ENCODE measurements at places on chromosomes 3 and 15.

- DNase-seq = no peak
Observed at GRCh38 chr15:59011262-59011952, 23.9 kb downstream of the RNF111 start.

DNA sequence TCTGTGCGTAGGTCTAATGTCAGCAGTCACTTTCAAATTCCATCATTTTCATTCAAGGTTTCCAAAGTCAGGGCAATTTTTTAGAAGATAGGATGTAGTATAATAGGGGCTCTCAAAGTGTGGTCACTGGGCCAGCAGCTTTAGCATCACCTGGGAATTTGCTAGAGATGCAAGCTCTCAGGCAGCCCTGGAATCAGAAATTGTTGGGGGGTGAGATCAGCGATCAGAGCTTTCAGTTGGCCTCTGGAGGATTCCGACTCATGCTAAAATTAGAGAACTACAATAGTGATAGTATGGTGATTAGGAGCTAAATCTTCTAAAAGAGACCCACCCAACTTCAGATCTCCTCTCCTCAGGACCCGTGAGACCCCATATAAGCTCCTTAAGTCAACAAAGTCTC is 2.4 kb upstream of the FRMD4B start:
- DNase-seq = no peak

DNA sequence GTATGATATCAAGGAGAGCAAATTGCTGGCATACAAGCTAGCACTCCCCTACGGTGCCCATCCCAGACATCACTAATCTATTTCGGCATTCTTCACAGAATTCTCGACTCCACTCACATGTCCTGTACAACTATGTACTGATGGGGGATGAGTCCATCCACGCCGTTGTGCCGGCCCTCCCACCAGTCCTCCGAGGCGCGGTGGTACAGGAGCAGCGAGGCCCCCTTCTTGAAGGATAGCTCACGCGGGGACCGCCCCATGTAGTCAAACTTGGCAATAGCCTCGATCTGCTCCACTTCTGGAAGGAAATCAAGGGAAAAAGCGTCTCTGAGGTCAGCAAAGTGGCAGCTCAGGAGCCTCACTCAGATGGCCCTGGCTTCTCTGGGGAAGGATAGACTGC is 31.0 kb upstream of the RAD18 start:
- no peak for DNase-seq

GRCh38 chr3:113839551-113839950 is 963 bp downstream of the GRAMD1C start:
- no peak for DNase-seq

- peak; percentile 53 for DNase-seq
Observed at GRCh38 chr3:15512166-15512565, 9.3 kb downstream of the COLQ start.

DNA sequence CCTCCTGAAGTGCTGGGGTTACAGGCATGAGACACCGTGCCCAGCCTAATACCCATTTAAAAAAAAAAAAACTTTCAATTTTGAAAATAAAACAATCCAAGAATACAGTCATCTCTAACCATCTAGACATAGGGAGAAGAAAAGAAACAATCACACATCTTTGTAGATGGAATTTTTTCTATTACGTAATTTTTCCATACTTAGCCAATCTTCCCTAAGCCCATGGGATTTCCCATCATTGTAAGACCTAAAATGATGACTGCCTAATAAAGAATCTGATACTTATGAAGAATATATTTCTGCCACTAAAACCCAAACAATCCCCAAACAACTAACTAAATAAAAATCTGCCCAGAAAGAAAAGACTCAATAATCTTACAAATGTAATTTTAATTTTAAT is 88.7 kb downstream of the CBLB start:
- no peak for DNase-seq

DNA sequence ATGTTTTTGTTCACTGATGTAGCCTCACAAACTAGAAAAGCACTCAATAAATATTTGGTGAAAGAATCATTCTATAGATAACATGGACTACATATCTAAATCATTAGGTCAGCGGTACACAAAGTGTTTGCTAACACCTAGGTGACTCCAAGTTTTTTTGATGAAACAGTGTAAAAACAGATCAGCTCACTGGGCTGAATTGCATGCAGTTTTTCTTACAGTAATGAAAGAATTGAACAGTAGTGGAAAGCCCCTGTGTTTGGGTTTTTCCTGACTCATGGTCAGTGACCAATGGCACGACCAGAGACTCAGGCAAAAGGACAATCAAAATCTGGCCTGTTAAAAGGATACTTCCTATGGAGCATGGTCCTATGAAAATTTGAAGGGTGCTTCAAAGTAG is 384.3 kb upstream of the EPHA6 start:
- DNase-seq = no peak

DNA sequence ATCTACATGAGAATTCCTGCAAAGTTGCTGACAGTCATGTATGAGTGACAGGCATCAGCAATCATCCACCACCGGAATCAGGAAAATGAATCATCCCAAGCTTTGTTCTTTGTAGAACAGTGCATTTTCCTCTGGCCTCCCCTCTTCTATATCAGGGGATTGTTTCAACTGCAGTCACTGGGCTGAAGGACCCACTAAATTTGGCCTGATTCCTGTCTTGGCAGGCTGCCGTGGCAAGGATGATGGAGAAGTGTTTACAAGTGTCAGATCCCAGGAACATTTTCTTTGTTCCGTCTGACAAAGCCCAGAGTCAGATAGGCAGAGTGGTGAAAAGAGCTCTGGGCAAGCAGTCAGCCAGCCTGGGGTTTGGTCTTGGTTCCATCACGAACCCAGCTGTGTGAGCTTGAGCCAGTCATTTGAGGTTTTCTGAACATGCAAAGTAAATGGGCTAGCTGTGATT is 175.1 kb upstream of the TSC22D2 start:
- DNase-seq = no peak

DNA sequence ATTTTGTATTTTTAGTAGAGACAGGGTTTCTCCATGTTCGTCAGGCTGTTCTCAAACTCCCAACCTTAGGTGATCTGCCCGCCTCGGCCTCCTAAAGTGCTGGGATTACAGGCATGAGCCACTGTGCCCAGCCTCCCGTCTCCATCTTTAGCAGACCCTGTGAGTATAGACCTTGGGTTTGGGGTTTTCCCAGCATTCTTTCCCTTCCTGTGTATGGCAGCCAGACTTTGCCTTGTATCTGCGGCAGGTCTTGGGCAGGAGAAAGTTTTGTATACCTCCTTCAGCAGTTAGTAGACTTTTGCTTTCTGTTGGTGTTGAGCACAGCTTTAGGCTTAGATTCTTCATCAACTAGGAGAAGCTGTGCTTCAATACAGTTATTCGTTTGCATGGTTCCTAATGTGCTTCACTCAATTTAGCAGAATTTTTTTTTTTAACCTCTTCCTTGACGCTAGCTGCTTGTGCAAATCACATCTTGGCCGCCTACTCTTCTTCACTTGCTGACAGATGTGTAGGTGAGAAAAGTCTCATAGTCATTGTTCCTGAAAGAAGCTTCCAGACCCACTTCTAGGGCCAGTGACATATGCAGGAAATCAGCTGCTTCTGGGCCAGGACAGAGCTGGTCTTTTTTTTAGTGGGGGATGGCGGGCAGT is 38.4 kb downstream of the MAP2K1 start:
- DNase-seq = no peak

- DNase-seq = no peak
Observed at GRCh38 chr15:71463156-71463665, 347.1 kb upstream of the NR2E3 start.

DNA sequence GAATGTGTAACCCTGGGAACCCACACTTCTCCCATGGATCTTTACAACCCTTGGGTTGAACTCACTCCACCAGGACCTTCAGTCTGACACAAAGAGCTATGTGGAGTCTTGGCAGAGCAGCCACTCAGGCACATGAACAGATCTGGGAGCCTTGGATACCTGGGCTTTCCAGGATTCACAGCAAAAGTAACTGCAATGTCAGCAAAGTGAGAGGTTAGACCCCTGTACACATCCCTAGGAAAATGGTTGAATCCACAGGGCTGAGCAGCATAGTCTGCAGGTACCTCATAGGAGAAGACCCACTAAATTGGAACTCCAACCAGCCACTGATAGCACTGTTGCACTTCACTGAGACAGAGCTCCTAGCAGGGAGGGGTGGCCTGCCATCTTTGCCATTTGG is 59.6 kb downstream of the ILDR1 start:
- no peak for DNase-seq

DNA sequence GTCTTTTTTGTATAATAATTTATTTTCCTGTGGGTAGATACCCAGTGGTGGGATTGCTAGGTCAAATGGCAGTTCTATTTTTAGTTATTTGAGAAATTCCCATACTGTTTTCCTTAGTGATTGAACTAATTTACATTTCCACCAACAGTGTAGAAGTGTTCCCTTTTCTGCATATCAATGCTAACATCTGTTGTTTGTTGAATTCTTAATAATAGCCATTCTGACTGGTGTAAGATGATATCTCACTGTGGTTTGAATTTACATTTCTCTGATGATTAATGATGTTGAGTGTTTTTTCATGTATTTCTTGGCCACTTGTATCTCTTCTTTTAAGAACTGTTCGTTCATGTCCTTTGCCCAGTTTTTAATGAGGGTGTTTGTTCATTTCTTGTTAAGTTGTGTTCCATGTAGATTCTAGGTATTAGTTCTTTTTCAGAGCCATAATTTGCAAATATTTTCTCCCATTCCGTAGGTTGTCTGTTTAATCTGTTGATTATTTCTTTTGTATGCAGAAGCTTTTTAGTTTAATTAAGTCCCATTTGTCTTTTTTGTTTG is 713.3 kb upstream of the EPHA6 start:
- DNase-seq = no peak

DNA sequence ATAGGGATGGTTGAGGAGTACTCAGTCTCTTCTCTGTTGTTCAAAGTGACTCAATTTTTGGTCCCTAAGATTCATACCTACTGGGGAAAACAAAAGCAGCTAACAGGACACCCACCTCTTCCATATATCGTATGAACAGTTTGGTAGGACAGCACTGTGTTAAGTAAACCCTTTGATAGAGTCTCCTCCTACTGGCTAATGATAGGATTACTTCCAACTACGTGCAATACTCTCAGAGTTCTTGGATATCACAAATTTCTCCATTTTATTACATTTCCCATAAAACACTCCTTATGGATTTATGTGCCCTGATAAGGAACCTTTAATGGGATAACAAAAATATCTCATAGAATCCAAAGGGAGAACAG is 200.2 kb upstream of the GOLGA6L4 start:
- DNase-seq = peak; percentile 6

- DNase-seq = no peak
Observed at GRCh38 chr15:92796161-92796611, 103.9 kb upstream of the CHD2 start.

DNA sequence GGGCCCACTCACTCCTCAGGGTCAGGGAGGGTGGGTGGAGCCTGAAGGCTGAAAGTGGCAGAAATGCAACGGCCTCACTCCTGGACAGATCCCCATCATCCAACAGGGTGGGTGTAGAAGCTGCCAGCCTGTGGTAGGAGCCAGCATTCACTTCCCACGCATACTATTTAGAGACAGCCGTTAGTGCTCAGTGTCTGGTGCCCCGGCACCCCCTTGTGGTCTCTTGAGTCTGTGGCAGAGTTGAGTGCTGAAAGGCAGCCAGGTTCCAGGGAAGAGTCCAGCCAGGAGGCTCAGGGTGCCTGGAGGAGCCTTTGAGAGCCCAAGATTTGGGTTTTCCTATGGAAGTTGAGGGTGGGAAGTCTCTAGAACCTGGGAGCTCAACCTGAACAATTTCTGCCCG is 2.1 kb upstream of the GNAT1 start:
- DNase-seq = no peak

DNA sequence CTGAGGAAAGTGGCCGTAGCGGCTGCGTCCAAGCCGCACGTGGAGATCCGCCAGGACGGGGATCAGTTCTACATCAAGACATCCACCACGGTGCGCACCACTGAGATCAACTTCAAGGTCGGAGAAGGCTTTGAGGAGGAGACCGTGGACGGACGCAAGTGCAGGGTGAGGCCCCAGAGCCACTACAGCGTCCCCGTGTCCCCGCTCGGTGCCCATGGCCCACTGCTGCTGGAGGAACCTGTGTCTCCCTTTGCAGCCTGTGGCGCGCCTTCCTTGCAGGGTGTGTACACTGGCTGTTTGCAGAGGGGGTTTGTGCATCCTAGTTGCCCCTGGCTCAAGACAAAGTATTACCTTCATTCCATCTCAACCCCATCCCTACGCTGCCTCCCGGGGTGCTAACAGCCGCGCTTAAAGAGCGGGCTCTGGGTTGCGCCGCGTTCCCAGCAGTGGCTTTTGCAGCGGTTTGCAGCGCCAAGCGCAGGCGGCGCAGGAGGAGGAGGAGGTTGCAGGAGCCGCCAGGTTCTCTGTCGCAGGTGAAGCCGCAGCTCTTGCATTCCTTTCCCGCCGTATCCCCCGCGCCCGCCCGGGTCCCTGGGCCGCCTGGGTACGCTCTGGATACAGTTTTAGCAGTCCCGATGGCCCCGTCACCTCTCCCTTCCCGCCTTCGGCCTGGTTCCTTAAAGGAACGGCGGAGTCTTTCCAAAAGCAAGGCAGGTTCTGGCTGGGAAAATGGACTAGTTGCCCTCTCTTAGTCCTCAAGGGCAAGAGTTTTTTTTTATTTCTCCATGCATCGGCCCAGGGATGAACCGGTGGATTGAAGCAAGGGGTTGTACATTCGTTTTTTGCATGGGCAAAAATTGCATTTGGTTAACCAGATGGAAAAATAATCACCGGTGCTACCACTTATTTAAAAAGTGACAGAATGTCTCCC is 1.2 kb downstream of the CRABP1 start:
- DNase-seq = no peak

DNA sequence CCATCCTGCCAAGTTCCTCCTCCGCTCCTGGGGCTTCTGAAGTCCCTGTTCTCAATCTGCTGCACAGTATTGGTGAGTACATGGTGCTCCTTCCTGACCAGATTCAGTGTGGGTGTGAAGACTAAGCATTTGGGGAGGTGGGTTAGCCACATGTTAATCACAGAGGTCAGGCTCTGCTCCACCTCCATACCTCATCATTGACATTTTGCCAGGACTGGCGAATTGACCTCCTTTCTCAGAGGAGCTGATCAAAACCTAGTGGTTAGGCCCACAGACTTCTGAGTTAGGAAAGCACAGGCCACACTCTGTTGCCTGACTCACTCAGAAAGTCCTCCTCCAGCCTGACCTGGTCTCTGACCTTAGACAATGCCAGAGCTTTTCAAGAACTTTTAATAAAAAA is 8.4 kb upstream of the RPS17 start:
- no peak for DNase-seq

DNA sequence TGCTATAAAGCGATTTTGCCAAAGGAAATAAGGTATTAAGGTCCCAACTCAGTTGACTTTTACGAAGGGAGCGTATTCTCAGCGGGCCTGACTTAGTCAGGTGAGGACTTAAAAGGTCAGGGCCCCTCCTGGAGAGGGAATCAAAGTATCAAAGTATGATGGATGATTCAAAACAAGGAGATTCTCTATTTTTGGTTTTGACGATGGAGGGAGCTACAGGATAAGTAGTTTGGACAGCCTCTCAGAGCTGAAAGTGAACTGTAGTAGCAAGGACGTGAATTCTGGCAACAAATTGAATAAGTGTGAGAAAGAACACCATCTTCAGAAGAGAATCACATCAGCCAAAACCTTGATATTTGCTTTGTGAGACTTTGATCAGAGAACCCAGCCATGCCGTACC is 1186.5 kb downstream of the SI start:
- no peak for DNase-seq

- no peak for DNase-seq
Observed at GRCh38 chr3:172154768-172155664, 115.6 kb downstream of the FNDC3B start.

All from SHP77 treated with DMSO at 0.1 percent for 48 hours (cell line).